ENCODE measurements at places on chromosomes 11 and 22.

GRCh38 chr11:94396282-94396681 is 4.9 kb downstream of the GPR83 start:
- DNase-seq = no peak

DNA sequence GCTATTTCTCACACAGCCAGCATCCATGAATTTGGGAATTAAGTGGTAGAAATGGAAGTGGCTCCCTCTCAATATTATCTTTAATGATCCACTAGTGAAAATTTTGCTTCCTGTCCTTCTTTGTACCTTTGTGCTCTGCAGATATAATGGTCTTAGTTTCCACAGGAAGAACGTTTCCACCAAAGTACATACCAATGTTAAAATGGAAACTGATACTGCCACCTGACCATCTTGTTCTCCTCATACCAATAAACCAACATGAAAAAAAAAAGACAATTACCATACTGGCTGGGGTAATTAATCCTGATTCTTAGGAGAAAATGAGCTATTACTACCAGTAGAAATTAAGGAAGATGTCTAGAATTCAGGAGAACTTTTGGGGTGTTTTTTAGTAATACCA is 32.3 kb downstream of the C11orf65 start:
- no peak for DNase-seq

DNA sequence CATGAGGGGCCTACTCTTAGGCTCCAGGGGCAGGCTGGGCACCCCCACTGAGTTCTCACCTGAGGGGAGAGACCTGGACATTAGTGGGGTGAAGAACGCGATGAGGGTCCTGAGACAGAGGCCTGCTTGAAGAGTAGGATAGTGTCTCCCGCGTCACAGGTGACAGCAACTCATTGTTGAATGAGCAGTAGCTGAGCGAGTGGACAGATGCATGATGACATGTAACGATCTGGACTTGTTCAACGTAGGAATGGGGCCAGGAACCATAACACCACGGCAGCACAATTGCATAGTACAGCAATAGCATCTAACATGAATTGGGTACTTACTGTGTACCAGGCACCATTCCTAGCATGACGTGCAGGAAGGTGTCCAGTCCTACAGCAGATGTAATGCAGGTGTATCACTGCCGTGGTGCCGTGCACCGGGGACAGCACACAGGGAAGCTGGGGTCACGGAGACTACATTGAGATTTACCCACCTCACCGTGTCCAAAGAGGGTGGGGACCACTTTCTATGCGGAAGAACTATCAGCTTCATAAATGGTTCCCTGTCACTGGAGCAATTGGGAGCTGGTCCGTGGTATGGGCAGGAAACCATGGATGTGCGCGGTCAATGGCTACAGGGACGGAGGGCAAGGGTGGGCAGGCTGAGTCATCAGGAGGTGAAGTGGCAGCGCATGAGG is 1019.1 kb downstream of the TBC1D22A start:
- DNase-seq = no peak

DNA sequence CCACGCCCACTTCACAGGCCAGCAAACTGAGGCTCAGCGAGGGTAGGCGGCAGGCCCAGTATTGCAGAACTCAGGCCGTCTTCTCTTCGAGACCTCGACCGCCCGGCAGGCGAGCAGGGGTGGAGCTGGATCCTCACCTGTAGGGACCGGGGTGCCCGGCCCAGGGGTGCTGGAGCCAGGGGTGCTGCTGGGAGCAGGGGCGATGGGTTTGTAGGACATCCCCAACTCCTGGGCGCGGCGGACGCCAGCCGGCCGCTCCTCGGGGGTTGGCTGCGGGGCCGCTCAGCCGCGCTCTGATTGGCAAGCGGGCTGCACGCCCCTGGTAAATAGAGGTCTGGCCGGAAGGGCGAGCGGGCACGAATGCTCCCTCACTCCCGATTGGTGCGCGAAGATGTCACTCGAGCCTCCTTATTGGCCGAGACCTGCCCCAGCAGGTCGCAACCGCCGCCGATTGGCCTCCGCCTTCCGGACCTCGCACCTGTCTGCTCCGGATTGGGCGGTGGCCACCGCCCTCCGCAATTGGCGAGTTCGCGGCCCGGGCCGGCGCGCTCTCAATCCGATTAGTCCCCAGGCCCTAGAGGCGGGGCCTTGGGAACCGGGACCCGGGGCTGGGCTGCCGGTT is at the start of gene CDK2AP2:
TSS of gene CDK2AP2 (minus strand) at position 299 of the 622 bp plus-strand sequence. CDS start at position 219, 80 bp downstream.
- DNase-seq = peak; percentile 100

- DNase-seq = peak; percentile 84
Measured at GRCh38 chr11:1772270-1773130, 8.8 kb upstream of the CTSD start.

DNA sequence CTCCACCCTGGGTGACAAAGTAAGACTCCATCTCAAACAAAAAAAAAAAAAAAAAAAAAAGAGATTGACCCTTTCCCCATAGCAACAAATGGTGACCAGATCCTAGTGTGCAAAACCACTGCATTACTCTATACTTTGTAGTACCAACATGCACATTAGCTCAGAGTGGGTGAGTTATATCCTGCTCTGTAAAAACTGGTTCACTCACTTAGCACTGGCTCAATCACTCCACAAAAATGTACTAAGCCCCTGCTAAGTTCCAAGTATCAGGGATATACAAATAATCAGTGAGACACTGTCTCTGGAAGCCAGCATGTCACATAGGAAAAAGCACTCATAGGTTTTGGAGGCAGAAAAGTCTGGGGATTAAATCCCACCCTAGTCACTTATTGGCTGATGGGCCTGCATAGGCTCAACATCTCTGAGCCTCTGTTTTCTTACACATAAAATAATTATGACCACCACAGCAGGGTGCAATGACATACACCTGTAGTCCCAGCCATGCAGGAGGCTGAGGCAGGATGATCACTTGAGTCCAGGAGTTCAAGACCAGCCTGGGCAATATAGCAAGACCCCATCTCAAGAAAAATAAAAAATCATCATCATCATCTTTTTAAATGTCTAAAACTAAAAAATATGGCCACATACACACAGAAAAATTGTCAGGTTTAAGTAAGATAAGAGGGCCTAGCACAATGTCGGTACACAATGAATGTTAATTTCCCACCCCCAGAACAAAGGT is 11.9 kb downstream of the FAM168A start:
- no peak for DNase-seq

DNA sequence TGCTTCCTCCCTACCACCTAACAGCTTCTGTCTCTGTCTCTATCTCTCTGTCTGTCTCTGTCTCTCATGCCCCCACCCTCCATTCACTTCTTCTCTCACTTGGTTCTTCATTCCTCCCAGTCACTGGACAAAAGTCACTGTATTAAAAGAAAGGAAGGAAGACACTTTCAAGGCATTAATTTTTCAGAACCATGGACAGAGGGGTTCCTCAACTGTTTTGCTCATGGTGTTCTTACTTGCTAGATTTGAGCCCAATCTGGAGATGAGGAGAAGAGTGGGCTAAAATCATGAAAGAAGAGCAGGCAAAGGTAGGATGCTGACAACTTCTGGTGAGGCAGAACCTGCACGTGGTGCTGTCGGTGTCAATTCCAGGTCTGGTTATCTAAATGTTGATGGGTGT is 116.7 kb upstream of the LARGE1 start:
- no peak for DNase-seq

DNA sequence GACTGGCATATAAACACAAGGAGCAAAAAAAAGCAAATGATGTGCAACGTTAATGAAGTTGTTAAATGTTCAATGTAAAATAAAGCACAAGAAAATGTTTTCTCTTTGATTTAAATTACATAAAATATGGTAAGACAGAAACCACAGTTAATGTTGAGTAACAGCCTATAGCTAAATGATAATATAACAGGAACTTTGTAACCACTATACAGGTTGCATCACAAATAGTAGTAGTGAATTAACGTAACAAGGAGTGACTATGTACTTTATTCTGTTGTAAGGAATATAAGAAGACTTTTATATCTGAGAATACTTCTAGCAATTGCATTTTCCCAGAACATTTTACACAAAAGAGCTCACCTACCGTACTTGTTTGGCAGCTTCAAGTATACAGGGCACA is 16.9 kb downstream of the SAAL1 start:
- DNase-seq = no peak

GRCh38 chr11:79547256-79547655 is 106.4 kb upstream of the TENM4 start:
- DNase-seq = no peak

- DNase-seq = no peak
Measured at GRCh38 chr22:24901448-24901847, 45.0 kb downstream of the LHFPL7 start.

DNA sequence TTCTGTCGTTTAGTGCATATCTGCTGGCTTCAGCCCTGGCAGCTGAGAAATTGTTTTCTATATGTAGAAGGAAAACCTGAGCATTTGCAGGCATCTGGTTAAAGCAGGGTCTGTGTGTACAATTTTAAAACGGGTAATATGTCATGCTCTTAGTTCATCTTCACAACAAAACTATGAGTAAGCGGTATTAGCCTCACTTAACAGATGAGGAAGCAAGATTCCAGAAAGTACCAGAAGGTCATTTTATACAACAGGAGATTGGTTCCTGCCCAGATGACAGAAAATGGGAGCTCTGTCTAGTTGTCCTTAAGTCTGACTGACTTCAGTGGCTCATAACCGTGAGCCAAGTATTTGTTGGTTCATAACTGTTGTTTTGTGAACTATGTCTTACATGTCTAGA is 1.1 kb downstream of the TIMM10B start:
- DNase-seq = no peak

- DNase-seq = no peak
Measured at GRCh38 chr11:44833877-44834452, 107.2 kb downstream of the TSPAN18 start.
